Fibroblast of skin of abdomen (primary cell): ENCODE measurements at places on chromosomes 2 and 18.

GRCh38 chr2:173872714-173873113 is 92.5 kb downstream of the SP3 start:
- DNase-seq = no peak

DNA sequence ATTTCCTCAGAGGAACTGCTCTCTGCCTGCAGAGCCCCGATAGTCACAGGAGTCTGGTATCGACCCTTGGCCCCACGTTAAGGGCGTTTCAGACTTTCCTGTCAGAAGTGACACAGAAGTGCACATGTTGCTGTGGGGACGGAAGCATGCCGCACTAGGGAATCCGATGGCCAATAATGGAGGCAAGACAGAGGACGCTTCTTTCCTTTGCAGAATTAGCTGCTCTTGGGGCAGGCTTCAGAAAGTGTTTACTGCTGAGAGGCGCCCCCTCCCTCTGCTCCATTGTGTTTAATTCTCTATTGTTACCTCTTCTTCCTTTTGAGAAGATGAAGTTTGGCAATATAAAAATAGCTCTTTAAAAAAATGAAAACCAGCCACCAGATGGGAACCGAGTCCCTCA is 118.6 kb upstream of the EML6 start:
- DNase-seq = no peak

GRCh38 chr18:38369772-38370690 is 804.4 kb upstream of the CELF4 start:
- DNase-seq = no peak

- DNase-seq = no peak
Measured at GRCh38 chr18:58845928-58846724, 18.6 kb upstream of the ZNF532 start.

DNA sequence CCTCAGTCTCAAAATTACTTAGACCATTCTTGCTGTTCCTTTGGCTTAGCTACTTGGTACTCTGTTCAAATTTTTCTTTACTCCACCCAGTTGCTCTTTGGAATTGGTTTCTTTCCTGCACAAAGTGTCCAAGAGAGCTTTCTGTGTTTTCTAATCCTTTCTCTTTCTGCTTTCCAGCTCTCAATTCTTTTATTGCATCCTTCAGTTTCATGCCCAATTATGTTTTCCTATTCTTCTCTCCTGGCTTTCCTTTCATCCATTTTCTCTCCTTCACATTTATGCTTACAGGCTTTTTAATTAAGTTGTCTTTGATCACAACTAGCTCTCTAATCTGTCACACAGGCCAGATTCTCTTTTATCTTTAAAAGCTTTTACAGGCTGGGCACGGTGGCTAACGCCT is 38.2 kb downstream of the UBR3 start:
- DNase-seq = no peak

DNA sequence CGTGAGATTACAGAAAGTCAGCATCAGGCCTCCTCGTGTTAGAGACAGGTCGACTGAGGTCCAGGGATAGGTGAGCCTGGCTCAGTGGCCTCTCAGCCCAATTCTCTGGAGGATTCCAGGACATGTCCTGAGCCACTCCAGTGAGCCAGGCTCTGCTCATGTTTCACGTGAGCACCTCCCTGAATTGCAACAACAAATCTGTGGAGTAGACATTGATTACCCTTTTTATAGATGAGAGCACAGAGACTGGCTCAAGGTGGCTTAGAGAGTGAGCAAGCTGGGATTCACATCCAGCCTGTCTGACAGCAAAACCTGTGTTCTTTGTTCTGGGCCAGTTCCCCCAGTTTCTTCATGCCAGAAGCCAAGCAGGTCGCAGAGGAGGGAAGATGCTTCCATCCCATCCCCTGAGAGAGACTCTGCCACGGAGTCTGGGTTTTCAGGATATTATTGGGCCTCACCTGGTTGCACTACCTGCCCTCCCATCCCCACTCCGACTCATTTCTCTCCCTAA is 46.4 kb downstream of the HS1BP3 start:
- DNase-seq = no peak

DNA sequence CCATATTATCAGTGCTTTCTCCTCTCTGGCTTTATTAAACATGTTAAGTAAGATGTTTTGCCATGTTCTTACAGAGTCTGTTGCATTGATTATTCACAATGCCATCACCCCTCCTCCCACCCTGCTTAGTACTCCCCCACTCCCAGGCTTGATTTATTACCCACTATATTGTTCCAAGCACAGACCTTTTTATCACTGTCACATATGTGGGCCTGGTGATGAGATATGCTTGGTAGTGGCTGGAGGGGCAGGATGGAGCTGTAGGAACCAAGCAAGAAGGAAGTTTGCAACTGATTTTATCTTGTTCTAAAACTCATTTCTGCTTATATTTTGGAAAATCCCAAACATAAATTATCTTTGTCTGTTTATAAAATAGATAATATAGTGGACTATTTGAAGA is 748.2 kb upstream of the CELF4 start:
- no peak for DNase-seq

DNA sequence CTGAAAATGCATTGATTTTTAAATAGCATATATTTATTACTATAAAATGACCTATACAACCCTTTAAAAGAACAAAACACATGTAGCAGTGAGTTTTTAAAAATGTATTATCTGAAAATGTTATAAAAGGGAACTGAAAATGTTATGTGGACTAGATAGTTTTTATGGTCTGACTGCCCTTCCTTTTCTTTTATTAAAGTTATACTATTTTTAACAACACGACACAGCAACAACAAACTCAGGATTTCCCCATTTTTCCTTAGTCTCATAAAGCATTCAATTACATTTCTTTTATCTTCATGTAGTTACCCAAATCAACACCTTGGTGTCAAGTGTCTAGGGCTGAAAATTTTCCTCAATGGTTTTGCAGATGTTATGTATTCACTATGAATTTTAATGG is 132.8 kb upstream of the TMEFF2 start:
- no peak for DNase-seq

DNA sequence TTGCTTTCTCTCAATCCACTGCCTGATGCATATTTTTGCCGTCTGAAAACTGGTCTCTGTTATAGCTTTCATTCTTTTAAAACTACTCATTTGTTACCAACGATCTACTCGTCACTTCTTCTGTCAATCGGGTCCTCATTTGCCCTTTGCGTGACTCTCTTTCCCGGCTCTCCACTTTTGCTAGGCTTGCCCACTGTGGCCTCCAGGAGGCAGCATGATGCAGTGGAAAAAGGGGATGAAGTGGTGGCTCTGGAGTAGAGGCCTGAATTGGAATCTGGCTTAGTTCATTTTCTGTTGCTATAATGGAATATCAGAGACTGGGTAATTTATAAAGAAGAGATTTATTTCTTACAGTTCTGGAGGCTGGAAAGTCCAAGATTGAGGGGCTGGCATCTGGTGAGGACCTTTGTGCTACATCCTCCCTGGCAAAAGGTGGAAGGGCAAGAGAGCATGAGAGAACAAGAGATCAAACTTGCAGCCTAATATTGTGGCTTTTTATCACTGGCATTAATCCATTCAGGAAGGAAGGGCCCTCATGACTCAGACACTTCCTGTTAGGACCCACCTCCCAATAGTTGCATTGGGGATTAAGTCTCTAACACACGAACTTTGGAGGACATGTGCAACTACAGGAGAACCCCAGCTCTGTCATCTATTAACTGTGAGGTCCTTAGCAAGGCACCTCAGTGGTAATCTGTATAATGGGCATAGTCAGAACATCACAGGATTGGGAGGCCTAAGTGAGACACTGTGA is 15.4 kb downstream of the GDF7 start:
- no peak for DNase-seq

DNA sequence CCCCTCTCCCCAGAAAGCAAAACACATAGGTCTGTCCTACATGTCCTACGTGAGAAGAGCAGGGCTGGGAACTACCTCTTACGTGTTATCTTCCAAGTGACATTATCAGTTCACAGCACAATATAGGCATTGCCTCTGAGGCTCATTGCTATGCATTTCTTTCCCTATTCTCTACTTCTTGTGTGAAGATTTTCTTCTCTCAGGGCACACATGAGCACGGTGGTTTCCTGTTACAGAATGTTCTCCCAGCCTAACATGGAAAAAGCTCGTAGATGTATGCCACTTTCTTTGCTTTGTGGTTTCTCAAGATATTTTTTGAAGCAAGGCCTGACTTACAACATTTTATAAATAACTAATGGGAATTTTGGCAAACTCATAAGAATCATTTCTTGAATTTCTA is 19.4 kb upstream of the DSC3 start:
- no peak for DNase-seq

DNA sequence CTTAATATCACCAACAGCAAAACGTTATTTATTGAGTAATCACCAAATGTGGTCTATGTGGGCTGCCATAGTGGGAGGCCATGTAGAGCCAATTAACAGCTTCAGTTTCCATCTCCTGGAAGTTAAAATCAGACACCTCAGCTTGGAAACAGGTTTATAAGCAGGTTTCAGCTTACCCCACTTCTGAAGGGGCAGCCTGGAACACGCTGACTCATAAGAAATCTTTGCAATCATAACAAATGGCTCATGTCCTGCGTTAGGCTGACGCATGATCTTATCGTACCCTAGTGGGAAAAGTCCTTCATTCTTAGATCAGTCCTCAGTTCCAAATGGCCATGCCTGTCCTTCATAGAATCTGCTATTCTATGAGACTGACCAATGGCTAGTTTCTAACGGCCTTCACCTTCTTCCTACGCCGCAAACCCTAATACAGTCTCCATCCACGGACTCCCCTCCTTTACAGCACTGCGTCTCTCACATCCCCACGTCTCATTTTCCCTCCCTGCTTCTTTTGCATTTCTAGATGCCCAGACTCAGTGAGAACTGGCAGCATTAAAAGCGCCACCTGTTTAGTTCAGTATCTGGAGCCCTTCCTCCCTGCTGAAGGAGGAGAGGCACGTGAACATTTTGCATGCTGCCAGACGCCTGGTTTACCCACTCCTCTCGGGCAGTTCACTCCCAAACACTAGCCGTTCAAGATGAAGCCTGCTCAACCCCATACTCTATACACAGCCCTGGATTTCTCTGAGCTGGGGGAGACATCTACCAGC is 24.2 kb upstream of the BZW1 start:
- DNase-seq = peak; percentile 83

DNA sequence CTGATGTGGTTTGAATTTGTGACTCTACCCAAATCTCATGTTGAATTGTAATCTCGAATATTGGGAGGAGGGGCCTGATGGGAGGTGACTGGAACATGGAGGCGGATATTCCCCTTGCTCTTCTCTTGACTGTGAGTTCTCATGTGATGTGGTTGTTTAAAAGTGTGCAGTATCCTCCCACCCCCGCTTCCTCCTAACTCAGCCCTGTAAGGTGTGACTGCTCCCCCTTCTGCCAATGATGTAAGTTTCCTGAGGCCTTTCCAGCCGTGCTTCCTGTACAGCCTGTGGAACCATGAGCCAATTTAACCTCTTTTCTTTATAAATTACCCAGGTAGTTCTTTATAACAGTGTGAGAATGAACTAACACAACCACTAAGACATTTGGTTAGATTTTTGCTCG is 458.4 kb downstream of the THSD7B start:
- no peak for DNase-seq

GRCh38 chr18:35376393-35376741 is 770 bp downstream of the ZNF396 start:
- no peak for DNase-seq

DNA sequence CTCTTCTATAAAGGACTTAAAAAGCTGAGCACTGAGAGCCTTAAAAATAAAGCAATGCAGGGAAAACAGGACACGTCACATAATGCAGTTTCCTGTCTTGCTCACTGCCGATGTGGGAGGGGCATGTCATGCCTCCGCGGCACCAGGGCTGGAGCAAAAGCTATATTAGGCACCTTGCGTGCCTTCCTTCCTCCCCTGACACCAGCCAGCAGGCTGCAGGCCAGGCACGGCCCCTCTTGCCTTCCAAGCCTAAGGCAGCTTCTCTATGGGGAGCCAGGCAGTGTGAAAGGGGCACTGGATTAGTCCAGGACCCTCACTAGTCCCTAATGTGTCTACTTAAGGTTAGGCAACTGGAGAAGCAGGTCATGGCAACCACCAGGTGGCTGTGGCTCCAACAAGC is 26.3 kb downstream of the MRPL35 start:
- DNase-seq = no peak

DNA sequence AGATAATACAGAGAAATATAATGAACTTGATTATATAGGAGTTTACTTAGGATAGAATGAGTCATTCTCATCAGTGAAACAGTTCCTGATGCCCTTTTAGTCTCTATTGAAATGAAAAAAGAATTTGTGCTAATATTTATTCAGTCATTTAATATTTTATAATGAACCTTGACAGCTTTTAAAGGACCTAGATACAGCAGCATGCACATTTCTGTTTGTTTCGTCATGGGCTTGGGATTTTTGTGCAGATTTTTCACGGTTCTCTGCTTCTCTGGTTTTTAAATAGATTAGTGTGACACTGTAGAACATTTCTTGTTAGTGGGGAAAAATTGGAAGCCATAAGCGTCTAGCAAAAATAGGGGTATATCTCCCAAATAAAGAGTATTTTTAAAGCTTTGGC is 60.7 kb downstream of the NABP1 start:
- no peak for DNase-seq

DNA sequence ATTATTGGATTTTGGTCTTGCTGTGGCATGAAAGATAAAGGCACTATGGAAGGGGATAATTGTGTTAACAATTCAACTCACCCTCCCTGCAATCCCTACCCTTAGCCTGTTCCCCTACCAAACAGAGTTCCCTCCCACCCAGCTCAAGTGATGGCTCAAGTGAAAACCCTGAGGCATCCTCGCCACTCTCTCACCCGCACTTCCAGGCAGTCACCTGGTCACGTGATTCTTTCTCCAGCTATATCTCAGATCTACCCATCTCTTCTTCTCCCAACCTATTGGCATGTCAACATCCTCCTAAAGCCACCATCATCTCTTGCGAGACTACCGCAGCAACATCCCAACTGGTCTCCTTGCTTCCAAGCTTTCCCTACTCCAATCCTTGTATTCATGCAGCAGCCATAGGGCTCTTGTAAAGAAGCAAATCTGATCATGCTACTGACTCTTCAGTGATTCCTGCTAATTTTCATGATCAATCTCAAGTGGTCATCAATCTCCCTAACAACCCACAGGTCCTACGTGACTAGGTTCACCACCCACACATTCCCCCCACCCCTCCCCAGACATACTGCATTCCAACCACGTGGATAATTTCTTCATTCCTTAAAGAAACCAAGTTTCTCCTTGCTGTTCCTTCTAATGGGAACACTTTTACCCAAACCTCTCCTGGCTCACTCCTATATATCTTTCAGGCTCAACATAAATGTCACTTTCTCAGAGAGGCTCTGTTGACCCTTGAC is 66.7 kb downstream of the MBD2 start:
- peak; percentile 61 for DNase-seq

GRCh38 chr18:79353267-79353666 is 42.5 kb upstream of the NFATC1 start:
- DNase-seq = no peak

GRCh38 chr2:175147186-175147585 is 20.8 kb downstream of the ATF2 start:
- DNase-seq = no peak

- DNase-seq = no peak
Measured at GRCh38 chr2:132904142-132904842, 234.3 kb upstream of the LYPD1 start.

- DNase-seq = no peak
Measured at GRCh38 chr2:31728406-31729064, 147.8 kb upstream of the SRD5A2 start.

GRCh38 chr2:71940695-71941094 is 207.0 kb downstream of the CYP26B1 start:
- DNase-seq = no peak
